ENCODE measurements at places on chromosomes 16 and 17.

- no peak for DNase-seq
These were observed 62.8 kb upstream of the ADCY9 start for GRCh38 chr16:4179020-4179419.

DNA sequence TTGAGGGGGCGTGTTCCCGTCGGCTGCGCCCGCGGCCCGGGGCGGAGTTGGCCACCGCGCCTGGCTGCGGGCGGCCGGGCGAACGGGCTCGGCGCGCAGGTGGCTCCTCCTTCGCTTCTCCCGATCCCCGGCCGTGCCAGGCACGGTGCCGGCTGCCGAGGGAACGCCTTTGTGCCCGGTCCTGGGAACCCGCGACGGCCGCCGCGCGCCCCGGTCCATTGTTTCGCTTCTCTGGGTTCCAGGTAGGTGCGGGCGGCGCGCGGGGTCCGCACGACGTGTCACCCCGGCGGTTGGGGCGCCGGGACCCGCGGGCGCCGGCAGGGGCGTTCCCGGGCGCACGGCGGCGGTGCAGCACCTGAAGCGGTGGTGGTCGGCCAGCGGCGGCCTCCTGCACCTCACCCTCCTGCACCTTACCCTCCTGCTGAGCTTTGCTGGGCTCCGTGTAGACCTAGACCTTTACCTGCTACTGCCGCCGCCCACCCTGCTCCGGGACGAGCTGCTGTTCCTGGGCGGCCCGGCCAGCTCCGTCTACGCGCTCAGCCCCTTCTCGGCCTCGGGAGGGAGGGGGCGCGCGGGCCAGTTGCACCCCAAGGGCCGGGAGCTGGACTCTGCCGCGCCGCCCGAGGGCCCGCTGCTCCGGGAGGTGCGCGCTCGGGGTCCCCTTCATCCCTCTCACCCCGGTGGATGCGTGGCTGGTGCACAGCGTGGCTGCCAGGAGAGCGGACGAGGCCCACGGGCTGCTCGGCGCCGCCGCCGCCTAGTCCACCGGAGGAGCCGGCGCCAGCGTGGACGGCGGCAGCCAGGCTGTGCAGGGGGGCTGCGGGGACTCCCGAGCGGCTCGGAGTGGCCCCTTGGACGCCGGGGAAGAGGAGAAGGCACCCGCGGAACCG lies 99.9 kb downstream of the EFCAB13 start:
- no peak for DNase-seq

DNA sequence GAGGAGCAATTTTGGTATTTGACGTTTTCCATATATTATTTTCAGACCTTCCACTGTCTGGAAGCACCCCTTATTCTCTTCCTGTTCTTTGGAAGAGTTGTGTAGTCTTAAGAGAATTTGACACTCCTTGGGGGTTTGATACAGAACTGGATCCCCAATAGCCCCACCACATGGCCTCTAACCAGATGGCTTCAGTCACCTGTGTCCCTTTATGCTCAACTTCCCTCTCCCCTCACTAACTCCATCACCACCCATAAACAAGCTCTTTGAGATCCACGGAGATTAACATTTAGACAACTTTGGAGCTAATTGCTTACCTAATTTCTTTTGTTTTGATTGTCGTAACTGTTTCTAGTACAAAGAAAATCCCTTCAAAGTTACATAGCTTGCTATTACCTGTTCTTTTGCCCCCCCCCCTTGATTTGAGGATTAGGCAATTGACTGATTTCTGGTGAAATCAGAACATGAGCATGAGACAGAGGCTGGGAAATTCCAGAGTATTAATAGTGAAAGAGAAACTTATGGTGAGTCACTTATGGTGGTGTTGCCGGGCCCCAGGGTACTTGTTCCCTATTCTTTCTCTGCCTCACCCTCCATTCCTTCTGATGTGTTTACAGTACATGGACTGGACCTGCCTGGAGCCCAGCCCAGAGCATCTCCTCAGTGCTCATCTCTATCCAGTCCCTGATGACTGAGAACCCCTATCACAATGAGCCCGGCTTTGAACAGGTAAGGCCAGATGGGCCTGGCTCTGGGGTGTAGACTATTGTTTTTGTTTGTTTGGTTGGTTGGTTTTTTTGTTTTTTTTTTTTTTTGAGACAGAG lies 7.5 kb downstream of the UBE2Z start:
- DNase-seq, result no peak

- no peak for DNase-seq
These were observed 267.6 kb downstream of the STX8 start for GRCh38 chr17:9308069-9308468.

GRCh38 chr16:85707528-85708095 lies 18.9 kb upstream of the GINS2 start:
- DNase-seq, result no peak

DNA sequence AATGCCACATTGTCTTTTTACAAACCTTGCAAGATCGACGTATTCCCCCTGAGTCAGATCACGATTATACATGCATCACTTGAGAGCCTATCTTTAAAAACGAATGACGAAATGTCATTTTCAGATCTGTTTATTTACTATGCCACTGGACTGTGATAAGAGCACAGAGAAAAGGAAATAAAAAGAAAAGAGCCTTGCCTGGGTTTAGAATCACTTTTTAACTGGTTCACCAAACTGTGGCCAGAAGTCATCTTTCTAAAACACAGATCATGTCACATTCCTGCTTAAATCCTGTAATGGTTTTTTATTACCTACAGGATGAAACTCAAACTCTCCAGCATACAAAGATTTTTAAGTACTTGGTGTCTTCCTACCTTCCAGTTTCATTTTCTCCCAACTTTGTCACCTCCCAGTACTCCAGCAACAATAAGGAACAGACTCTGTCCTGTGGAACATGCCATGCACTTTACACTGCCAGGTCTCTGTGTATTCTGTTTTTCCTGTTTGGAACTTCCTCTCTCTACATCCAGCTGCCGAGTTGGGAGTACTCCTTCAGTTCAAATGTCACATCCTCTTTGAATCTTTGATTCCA lies 91.5 kb downstream of the SNX11 start:
- no peak for DNase-seq

DNA sequence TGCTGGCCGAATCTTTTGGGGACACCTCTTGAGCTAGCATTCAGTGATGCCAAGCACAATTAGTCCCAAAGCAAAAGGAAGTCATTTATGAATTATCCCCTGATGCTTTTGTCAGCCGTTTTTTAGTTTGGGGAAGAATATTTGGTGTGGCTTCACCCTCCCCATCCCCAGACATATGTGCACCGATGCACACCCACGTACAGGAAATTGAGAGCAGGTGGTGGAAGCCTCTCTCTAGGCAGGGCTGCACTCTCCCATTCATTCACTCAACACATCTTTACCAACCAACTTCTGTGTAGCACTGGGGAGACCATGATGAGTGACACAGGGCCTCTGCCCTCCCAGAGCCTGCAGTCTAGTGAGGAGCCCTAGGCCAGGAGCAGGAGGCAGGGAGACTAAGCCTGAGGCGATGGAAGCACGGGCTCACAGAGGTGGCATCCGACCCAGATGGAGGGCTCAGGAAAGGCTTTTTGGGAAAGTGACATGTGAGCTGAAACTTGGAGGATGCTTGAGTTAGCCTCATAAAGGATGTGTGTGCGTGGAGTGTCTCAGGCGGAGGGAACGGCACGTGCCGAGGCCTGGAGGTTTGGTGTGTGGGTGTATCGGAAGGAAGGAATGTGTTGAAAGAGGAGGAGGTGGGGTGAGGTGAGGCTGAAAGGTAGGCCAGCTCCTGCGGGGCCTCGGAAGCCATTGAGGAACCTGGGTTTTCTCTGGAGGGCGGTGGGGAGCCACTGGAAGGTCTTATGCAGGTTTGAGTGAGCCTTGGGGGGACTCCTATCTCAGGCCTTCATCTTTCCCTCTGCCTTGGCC lies 43.8 kb downstream of the PSME3IP1 start:
- no peak for DNase-seq

GRCh38 chr16:69057400-69058378 lies 47.8 kb upstream of the HAS3 start:
- no peak for DNase-seq

DNA sequence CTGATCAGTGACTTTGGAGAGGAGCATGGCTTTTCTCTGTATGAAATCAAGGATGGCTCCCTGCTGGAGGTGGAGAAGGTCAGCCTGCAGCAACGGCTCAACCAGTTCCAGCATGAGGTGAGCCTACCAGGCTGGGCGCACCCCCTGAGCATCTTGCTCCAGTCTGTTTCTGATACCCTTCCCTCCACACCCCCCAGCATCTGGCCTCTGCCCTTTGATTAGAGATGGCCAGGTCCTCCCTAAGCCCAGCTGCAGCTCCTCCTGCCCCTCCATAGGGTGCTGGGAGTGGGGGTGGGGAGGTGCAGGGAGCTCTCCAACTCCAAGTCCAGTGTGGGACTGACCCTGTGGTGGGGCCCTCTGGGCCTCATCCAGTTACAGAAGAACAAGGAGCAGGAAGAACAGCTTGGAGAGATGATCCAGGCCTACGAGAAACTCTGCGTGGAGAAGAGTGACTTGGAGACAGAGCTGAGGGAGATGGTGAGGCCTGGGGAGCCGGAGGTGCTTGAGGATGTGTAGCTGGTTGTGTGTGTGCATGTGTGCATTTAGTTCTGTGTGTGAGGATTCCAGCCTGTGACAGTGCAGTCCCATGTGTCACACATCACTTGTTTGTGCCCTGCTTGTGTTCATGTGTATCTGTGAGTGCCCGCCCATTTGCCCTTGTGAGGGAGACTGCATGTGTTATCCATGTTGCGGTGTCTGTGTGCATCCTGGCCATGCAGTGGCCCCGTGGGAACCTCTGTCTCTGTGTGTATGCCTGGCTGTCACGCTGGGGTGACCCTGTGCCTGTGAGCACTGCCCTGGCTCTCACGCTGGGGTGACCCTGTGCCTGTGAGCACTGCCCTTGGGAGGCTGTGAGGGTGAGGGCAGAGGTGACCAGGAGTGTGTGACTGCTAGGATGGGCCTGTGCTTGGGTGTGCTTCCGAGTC lies 3.0 kb downstream of the TBKBP1 start:
- no peak for DNase-seq

DNA sequence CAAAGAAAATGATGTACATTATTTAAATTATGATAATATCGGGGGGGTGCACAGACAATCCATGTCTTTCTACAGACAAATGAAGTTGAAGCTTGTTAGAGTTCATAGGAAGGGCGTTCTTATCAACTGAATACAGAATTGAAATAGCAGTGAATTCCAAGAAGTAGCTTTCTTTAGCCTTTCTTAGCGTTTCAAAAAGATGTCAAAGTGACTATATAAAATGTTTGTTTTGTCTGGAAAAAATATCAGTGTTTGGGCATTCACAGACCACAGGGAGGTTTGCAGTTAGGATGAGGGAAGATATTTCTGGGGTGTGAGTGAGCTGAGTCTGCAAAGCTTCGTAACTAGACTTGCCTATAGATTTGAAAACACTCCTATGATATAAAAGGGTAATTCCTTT lies 55.0 kb downstream of the STX8 start:
- DNase-seq, result no peak

GRCh38 chr16:22945361-22945760 lies 131.4 kb downstream of the HS3ST2 start:
- DNase-seq, result no peak

- no peak for DNase-seq
These were observed 5.0 kb upstream of the KCTD11 start for GRCh38 chr17:7346761-7347614.

- no peak for DNase-seq
These were observed 7.4 kb downstream of the MPG start for GRCh38 chr16:85407-85782.

DNA sequence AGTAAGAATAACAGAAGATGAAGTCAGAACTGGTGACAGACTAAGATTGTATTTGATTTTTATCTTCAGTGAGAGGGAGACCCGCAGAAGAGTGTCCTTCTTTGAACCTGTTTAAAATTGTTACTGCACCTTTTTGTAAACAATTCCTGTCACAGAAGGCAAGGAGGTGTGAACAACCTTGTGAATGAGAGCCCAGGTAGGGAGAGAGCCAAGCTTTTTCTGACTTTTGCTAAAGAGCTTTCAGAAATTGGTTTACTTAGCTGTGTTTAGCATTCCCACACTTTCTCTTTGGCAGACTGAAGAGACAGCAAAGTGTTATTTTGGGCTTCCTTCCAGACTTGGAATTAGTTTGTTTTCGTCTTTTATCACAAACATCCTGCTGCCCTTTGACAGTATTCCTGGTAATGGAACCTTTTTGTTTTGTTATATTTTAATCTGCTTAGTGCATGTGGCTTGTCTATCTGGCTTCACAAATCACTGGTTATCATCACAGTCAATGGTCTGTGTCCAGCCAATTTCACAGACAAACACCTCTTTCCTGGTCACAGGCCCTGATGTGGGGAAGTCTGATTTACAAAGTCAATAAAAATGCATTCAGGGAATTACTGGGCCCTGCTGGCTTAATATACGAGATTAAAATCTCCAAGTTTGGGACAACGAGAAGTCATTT lies 85.7 kb upstream of the HS3ST2 start:
- no peak for DNase-seq

DNA sequence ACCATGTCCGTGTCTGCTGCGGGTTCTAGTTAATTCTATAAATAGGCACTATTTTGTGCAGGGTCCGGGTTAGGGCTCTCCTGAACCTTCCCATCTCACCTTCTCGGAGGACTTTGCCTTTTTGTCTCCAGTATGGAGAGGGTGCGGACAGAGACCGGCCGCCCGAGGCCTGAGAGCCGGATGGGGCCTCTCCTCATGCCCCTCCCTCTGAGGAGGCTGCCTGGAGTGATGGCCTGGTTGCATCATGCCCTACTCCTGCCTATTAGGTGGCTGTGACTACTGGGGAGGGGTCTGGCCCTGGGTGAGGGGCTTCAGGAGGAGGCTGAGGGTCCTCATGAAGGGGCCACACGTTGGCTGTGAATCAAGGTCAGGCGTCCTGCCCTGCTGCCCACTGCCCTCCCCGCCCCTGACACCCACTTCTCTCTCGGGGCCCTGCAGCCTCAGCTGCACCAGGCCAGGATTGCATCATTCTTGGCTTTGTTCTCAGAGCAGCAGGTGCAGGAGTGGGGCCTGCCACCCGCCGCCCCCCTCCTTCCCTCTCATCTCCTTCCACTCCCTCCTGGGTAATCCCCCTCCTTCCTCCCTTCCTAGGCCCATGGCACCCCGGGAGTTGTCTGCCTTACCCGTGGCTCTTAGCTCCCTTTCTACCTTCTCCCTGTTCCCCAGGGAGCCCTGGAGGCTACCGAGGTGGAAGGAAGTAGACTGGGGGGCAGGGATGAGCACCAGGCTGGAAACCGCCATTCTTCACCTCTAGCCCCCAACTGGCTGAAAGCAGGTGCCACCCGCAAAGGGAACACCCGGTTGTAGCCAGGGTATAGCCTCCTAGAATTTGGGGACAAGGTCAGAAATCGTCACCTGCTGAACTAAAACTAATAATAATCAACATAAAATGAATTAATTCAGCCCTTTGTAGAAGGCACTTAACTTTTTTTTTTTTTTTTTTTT lies 12.7 kb upstream of the ARHGAP23 start:
- no peak for DNase-seq

DNA sequence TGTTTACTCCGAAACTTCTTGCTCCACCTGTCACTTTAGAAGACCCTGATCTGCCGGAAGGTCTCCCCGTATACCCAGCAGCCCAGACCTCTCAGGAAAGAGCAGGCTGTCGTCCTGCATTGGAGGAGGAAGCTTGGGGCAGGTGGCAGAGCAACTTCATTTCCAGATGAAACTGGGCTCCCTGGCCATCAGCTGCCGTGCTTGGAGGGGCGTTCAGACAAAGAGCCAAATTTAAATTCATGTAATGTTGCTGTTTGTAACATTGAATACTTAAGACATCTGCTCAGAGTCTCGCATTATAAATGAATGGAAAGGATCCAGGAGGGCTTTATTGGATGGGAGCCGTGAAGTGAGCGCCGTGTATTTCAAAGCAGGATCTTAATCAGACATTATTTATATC lies 628.5 kb downstream of the MAF start:
- no peak for DNase-seq

GRCh38 chr17:62882878-62883277 lies 74.8 kb upstream of the MARCHF10 start:
- DNase-seq, result no peak

GRCh38 chr17:79003661-79004411 lies 5.7 kb downstream of the CANT1 start:
- no peak for DNase-seq

All from cortex of kidney (tissue), 1 donor.